CD8-positive, alpha-beta T cell (primary cell): ENCODE measurements at places on chromosomes 5 and 9.

DNA sequence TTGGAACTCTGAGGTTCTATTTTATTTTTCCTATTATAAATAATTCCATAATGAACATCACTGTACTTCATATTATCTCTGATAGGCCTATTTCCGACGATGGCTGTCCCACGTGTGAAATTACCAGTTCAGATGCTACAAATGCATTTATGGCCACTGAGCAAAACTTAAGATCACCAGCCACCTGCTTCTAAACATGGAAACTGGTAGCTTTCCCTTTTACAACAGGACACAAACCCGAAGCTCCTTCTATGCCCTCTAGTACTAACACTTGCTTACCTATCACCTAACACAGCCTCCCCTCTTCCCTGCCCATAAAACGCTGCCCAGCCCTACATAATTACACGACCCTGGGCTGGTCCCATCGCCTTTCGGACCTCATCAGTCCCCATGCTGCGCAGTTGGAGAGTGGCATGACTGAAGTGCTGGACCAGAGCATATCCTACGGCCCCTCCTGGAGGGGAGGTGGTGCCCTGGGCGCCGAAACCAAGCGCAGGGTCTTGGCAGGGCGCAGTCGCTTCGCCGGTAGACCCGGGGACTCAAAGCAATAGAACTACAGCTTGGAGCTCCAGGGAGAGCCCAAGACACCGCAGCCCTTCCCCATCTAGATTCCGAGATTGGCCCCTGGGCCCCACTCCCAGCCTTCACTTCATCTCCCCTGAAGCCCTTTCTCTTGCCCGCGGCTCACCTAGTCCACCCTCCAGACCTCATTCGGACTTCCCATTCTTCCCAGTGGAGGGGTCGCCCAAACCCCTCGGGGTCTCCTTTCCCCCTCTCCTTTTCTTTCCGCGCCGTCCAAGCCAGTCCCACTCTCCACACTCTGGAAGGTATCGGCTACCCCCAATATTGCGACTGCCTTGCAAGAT lies 1.0 kb upstream of the SAP30L start:
- DNase-seq, result peak; percentile 35

GRCh38 chr5:55159763-55160492 lies at the start of gene GPX8:
TSS of gene GPX8 (plus strand) at chr5:55160171. CDS start at chr5:55160193, 22 bp downstream.
- no peak for DNase-seq

GRCh38 chr5:35152733-35153132 lies 77.6 kb downstream of the PRLR start:
- no peak for DNase-seq

- no peak for DNase-seq
Measured at GRCh38 chr5:118076490-118076889, 911.9 kb downstream of the DTWD2 start.
